ENCODE measurements at places on chromosomes 13 and 19. TPM values are rescaled to one million over a fixed set of nuclear protein-coding genes. Genes with fewer than 3 reads are reported as not detected.
A peak's percentile ranks its signal among the peaks of the same experiment; 100 is the strongest.

IL4I1 gene
- polyA plus RNA-seq = 1.1 TPM

TMEM145 gene
- polyA plus RNA-seq = 0.50 TPM

GRCh38 chr19:38093587-38093986 lies 130.4 kb downstream of the DPF1 start:
- H3K4me3 ChIP-seq = no peak overlapping the region
- no peak overlapping the region for H3K27ac ChIP-seq
- H3K4me1 ChIP-seq = no peaks in the 10 kb centered on the region

GRCh38 chr19:5292822-5293611 lies 47.6 kb downstream of the PTPRS start:
- peak overlapping the region; percentile 86 for H3K27ac ChIP-seq
- H3K4me3 ChIP-seq = peak overlapping the region; percentile 63

DNA sequence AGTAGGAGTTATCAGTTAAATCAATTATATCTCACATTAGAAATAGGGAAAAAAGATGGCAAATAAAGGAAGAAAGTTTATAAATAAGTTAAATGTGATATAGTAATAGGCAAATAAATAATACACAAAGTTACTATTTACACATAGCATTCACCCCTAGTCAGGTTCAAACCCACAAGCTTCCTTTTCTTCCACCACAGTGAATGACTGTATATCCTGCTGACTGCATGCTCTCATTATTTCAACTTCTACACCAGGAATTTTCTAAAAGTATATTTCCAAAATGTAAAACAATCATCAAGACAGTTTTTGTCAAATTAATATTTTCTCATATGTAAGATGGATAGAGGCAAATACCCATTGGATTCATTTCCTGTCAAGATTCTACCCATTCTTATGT lies 548.6 kb upstream of the SLITRK5 start:
- no peaks in the 10 kb centered on the region for H3K27me3 ChIP-seq
- H3K4me3 ChIP-seq = no peak overlapping the region
- DNase-seq = no peak
- H3K4me1 ChIP-seq = no peaks in the 10 kb centered on the region

- H3K4me3 ChIP-seq = no peak overlapping the region
- DNase-seq = no peak
- H3K27me3 ChIP-seq = no peaks in the 10 kb centered on the region
- peaks cover 39% of the 10 kb centered on the region for H3K36me3 ChIP-seq
- H3K27ac ChIP-seq = no peak overlapping the region
These were observed 11.4 kb downstream of the GPR180 start for GRCh38 chr13:94613051-94613450.

Data from stomach (tissue), 19 donors.